ENCODE measurements at places on chromosomes 7 and 10.

GRCh38 chr10:79314761-79315601, 32.3 kb upstream of the PPIF start:
- no peak for DNase-seq

DNA sequence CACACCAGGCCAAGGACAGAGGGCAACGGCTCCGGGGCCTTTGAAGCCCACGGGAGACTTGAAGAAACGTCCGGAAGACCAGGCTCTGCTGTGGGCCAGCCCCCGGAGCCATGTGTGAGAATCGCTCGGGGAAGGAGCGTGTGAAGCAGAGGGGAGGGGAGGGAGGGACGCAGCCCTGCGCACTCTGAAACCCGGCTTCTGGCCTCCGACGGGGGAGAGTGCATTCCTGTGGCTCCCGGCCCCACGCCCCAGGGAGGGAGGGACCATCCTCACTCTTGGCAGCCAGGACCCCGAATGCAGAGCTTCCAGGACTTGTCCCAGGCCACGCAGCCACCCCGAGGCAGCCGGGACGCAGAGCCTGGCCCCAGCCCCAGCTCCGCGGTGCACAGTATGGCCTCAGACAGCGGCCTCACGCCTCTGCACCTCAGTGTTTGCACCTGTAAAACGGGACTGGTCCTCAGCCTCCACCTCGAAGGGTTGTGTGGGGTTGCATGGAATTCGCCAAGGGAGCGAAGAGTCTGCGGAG, 67.4 kb downstream of the PDGFA start:
- DNase-seq: no peak

DNA sequence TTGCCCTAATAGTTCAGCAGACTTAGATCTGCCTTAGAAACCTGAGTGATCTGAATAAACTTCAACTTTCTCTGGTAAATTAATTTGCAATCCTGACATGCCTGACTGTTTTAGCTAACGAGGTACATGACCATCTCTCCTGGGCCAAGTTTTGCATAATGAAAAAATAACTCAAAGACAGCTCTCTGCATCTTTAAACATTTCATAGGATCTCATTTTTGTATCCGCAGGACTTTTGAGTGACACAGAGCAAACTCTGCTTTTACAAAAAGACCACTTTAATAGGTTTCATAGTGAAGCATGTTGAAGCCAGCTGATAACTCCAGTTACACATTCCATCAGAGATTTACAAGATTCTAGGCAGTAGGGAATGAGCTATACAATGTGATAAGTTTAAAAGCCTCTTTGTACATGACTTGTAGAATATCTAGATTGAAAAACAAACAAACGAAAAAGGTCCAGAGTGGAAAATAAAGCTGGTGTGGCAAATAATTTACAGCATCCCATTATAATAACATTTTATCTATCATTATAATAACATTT, 2.1 kb downstream of the PRKG1 start:
- DNase-seq: no peak

DNA sequence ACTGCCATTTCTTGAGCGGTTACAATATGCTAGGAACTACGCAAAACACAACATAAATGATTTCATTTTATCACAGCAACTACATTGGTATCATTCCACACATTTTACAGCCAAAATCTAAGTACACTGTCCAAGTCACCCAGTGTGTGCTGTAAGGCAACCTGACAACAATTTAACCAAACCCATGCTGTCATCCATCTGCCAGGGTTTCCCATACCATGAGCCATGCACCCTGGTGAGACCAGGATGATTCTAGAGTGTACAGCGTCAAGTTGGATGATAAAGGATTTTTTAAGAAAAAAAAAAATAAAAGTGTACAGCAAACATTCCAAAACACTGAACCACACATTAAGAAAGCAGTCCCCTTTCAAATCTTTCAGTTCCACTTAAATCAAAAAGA, 52.9 kb downstream of the PIK3AP1 start:
- DNase-seq: no peak

- DNase-seq: no peak
Observed at GRCh38 chr7:127786184-127786583, 134.2 kb downstream of the SND1 start.

GRCh38 chr10:75403939-75404814, 2.6 kb upstream of the ZNF503 start:
- DNase-seq: no peak

- no peak for DNase-seq
Observed at GRCh38 chr7:18213652-18214051, 186.0 kb upstream of the PRPS1L1 start.

DNA sequence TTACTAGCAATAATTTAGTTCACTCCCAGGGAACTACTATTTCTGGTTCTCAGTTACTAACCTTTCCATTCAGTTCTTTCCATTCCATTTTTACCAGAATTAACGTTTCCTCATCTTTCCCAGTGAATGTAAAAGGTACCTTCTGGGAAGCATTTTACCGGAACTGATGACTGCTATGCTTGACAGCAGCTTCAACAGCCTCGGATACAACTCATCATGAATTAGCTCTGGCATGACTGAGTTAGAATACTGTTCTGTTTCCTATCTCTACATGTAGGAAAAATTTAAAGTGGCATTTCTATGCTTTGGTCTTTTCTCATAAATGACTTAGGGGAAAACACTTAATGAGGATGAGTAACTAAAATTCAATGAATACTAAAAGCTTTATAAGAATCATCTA, 18.6 kb downstream of the TAS2R41 start:
- DNase-seq: no peak

DNA sequence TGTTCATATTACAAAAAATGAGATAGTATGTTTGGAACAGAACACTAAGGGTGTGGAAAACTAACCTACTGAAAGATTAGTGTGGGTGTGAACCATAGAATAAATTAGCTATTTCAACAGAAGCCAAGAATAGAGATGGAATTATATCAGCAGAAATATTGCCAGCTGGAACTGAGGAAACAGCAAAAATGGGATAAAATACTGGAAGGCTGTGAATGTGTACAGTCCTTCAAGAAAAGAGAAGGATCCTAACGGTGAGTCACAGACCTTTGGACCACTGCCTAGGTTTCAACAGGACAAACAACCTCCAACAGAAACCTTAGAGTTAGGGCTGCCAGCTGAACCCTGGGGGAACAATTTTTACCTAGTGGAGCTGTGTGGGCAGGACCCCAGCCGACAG, 395.0 kb downstream of the ZWINT start:
- no peak for DNase-seq

- no peak for DNase-seq
Observed at GRCh38 chr7:85608804-85609203, 421.9 kb upstream of the SEMA3D start.

- DNase-seq: peak; percentile 42
Observed at GRCh38 chr7:124171068-124171467, 138.2 kb upstream of the TMEM229A start.

DNA sequence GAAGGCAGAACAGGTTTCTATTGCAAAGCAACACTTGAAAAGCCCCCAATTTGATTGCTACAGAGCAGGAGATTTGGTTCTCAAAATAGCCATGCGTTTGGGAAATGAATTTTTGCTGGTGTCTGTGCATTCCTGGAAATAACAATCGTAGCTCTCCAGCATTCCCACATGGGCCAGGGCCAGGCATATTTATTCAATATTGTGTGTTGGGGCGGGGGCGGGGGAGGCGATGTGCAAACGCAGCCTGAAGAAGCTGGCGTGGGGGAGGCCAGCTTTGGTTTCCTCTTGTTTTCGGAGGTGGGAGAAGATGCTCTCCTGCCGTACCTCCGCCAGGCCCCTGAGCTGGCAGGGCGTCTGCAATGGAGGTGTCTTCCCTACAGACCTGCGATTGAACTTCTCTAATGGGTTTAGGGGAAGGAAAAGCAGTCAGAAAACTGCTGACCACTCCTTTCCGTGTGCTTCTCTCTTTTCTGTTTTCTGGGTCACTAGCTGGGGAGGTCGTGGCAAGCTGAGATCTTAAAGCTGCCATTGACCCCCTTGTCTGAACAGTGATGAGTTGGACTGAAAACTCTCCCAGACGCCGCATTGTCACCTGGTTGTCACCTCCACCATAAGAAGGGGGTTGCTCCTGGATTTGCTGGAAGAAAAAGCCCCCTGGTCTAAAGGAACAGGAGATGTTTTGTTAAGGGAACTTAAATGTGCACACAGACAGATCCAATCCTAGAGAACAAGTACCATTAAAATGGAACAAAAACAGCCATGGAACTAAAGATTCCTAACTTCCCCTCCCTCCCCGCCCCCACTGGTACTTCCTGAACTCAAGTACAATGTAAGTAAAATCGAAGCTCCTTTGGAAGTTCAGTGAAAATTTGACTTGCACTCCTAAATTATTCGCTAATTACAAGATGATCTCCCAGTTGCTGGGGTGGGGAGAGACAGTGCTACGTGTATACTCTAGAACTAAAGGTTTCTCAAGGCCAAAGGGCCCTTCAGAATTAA, 56.4 kb upstream of the HABP2 start:
- no peak for DNase-seq

GRCh38 chr7:13288516-13288915, 601.1 kb downstream of the ARL4A start:
- no peak for DNase-seq

DNA sequence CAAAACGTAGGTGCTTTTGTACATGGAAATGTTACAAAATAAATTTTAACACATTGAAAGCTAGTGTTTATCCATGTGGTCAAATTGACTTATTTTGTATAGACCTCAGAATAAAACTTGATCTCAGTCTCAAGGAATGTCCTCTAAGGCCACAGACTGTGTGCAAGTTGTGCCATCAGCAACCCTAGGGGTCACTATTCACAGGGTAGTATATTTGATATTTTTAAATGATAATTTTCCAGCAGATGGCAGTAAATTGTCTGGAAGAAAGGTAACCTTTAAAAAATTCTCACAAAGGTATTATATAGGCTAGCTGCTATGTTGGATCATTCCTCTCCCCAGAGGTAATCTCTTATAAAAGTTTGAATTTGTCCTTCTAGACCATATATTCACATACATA, 12.9 kb upstream of the SNX10 start:
- DNase-seq: peak; percentile 45

DNA sequence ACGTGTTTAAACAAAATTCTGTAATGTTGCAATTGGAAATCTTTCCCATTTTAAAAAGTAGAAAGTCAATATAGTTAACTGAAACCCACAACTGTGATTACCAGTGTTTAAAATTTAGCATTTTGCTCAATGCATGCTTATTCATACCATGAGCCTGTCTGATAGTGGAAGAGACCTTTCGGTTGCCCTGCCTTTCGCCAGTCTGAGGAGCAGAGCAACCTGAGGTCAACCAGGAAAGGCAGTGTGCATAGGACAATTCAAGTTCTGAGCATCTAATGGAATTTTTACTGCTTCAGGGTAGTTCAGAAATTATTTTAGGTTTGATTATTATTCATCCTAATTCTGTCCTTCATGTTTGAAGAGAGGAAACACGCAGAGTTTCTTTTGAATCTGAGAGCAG, 100.8 kb downstream of the CUBN start:
- DNase-seq: peak; percentile 33

- no peak for DNase-seq
Observed at GRCh38 chr10:132687181-132687892, 98.6 kb downstream of the NKX6-2 start.

GRCh38 chr10:124602646-124603365, 141.2 kb downstream of the LHPP start:
- DNase-seq: no peak

DNA sequence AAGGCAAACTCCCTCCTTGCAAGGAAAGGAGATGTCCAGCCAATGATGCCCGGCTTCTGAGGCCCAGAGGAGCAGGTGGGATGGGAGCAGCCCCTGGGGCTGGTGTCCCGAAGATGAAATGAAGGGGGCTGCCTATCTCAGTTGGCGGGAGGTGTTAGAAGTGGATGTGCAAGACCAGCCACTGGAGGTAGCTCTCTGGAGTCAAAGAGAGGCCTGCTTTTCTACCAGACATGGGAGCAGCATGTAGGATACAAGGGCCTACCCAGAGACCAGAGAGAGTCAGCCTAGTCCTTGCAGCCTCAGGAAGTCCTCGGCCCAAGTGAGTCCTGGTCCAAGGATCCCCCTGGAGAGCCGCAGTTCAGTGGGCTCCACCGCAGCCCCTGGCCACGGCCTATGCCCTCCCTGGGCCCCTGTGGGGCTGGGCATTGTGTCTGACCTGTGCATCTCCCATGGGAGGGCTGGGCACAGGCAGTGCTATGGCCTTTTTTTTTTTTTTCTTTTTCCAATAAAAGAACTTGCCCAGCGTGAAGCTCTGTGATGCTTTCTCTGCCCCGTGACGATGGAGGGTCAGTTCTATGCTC, 17.7 kb downstream of the GOLGA7B start:
- no peak for DNase-seq

GRCh38 chr7:114356133-114356532, 58.5 kb upstream of the FOXP2 start:
- no peak for DNase-seq
